GM18507 (cell line): ENCODE measurements at places on chromosomes 6 and 20.
A peak's percentile ranks its signal among the peaks of the same experiment; 100 is the strongest.

GRCh38 chr20:51442602-51443001, 99.9 kb downstream of the NFATC2 start:
- DNase-seq, result no peak

- no peak for DNase-seq
Observed at GRCh38 chr20:62524505-62524911, 48.7 kb upstream of the GATA5 start.

GRCh38 chr20:58753922-58754551, 61.4 kb downstream of the NPEPL1 start:
- no peak for DNase-seq

DNA sequence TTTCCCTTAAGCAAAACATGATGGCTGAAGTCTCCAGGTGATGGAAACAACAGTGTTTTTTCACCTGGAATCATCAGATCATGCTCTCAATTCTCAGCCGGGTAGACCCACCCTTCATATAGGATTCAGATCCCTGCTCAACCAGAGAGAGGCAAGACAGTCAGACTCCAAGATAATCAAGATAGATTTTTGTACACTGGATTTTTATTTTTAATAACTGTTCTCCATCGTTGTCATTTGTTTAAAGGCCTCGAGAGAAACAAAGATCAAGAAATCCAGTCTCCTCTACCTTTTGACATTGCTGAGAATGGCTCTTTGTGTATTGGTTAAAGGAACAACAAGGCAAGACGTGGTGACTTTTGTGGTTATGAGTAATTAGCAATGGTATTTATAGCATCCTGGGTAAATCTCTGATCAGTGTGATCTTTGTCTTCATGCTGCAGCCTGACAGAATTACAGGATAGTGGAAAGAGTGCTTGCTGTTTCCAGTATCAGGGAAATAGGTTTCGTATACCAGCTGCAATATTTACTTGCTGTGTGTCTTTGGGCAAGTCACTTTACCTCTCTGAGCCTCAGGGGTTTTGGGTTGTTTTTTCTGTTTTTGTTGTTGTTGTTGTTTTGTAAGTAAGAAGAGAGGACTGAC, 29.9 kb downstream of the ID4 start:
- no peak for DNase-seq

DNA sequence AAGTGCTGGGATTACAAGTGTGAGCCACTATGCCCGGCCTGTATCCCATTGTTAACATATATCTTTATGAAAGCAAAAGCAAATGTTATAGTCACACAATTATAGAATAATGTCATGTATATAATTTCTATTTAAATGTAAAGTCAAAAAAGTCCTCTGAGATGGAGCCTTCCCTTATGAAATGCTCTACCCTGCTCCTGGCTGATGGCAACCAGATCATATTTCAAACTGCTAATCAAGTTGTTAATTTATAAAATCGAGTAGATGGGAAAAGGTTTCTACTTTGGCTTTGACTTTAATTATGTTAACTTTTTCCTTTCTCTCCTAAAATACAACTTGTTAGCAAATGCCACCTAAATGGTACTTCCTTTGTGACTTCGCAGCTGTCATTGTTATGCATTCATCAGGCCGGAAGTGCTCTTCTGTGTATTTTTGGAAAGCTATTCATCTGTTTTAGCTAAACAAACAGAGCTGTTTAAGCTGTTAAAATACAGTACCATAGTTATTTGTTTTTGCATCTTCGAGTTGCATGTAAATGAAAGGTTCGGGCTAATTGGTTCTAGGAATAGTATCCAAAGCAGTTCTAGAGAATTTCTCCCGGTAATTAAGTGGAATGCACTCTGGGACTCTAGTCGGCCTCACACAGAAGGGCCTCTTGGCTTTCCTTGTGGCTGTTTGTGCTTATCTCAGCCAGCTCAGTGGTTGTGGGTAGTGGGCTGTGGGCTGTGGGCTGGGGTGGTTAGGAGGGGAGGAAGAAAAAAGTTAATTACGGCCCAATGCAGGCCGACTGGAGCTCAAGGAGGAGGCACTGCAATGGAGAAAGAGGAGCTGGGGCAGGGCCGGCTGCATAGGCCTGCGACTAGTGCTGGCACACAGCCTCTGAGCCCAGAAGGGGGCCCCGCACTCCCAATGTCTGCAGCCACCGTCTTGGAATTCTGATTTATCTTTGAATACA, 34.8 kb downstream of the SLC35D3 start:
- no peak for DNase-seq

GRCh38 chr20:16064989-16065707, 508.1 kb downstream of the KIF16B start:
- no peak for DNase-seq

DNA sequence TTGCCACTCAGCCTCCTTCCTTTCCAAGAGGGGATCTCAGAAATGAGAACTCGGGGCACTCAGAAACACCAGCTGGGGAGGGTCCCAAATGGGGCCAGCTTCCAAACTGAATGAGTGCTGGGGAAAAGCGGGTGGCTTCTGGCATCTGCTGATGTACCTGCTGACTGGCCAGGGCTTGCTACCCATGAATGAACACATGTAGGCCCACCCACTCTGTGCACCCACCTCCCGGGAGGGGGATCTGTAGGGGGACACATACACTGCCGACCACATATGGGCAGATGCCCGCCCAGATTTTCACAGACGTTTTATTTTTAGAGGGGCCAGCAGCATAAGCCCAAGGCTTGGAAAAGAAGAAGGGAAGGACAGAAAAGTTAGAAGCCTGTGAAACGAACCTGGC, 231.9 kb upstream of the RNF24 start:
- DNase-seq, result no peak

DNA sequence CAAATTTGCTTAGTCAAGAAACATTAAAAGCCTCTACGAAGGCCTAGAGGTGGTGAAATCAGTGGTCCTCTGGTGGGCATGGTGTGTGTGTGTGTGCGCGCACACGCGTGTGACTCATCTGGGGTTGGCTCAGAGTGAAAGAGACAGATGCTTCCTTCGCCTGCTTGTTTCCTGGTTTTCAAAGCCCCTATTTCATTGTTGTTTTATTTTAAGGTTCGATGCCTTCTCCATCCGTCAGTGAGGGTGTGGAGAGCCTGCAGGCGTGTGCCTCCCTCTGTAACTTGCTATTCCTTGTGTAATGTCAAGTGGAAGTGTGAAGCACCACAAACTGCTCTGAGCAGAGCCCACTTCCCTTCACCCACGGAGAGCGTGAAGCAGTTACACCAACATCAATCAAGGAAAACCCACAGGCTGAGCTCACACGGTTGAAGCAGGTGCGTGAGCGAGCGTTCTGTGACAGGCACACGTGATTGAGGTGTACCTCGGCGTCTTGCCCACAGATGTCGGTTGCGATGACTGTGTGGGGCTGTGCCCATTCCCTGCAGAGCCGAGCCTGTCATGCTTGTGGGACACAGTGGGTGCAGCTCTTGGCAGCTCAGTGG, 233.9 kb downstream of the PRL start:
- no peak for DNase-seq

DNA sequence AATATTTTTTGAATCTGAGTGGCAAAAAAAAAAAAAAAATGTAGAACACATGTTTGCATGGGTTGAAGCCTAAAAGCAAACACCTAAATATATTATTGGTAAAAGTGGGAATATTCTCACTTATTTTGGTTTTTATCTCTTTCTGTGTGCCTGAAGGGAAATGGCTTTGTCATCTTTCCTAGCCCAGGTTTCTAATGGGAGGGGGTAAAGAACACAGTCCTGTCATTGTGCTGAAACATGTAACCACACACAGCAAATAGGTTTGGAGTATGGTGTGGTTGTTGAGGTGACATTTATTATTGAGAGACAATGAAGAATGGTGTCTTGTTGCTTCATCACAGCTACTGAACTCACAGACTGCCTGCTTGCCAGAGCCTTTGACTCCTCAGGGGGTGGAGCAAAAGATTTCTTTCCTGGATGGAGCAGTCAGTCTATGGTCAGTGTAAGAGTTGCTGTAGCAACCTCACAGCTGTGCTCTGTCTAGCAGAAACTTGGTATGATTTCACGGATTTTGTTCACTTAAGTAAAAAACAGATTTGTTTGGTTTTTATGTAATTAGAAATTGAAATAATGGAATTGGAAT, 70.2 kb downstream of the CEP57L1 start:
- DNase-seq, result no peak

- no peak for DNase-seq
Observed at GRCh38 chr6:11288065-11288464, 55.6 kb upstream of the NEDD9 start.

DNA sequence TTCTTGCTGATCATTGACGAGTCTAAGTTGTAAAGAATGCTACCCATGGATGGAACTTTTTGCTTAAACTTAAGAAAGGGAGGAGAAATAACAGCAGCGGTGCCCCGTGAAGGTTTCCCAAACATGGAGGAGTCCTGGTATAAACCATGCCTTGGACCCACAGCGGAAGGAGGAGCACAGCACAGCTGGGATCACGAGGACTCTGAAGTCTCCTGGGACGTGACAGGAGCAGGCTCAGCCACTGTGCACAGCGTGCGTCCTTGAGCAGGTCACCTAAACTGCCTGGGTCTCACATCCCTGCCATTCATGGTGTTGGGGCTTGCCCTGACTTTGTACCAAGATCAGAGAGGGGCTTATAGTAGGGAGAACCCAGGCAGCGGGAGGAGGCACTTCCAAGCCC, 56.1 kb upstream of the UNC93A start:
- no peak for DNase-seq

DNA sequence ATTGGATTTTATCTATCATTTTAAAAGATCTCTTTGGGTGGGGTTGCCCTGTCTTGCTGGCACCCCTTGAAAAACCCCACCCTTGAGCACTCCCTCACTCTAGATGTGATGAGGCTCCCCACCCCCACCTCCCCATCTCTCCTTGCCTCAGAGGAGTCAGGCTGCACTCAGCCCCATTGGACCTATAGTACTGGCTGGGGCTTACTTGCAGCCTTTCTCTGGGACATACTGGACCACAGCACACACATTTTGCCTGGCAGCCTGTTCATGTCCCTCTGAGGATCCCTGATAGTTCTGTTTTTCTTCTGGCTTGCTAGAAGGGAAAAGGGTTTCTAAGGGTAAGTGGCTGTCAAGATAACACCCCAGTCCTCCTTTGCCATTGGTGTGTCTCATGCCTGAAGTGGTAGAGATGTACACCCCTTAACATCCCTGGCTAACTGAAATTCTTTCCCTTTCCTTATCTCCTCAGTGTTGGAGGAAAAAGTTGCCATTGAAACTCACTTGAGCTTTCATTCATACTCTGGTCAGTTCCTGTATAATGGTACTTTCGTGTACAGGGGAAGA, 553.4 kb upstream of the CITED2 start:
- no peak for DNase-seq

DNA sequence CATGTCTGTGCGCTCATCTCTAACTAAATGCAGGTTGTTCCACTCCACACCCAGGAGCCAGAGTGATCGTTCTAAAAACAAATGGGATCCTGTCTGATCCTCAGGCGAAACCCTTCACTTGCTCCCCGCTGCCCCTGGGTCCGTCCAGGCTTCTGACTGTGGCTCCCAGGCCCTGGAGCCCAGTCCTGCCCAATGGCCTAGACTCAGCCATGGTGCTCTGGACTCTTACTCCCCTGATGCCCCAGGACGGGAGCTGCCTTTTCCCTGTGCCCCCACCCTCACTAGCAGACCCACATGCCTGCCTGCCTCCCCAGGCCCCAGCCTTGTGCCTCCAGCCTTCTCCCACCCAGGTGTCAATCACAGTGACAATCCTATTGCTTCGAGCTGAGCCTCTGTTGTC, 256.7 kb downstream of the BMP7 start:
- no peak for DNase-seq

DNA sequence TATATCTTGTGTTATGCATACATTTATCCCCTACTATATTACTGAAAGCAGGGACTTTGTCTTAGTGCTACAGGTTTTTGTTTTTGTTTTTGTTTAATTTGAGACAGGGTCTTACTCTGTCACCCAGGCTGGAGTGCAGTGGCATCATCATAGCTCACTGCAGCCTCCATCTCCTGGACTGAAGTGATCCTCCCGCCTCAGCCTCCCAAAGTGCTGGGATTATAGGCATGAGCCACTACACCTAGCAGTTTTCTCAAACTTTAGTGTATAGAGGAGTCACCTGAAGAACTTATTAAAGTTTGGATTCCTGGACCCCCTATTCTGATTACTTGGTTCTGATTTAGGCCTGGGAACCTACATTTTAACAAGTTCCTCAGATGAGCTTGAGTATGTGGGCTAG, 51.9 kb downstream of the CBFA2T2 start:
- DNase-seq, result no peak

DNA sequence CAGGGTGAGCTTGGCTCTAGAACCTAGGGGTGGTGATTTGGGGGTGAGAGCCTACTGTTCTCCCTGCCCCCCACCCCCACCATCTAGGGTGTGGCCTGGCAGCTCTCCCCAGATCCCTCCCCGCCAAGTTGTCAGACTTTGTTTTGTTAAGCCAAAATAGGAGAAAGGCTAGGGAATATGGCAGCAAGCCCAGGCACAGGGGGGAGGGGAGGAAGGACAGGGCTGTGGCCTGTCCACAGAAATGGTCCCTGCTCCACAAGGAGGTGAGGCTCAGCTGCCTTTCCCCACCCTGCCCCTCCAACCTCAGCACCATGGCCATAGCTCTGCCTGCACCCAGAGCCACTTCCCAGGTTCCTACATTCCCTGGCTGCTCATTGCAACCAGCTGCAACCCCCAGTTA, 17.2 kb downstream of the SCUBE3 start:
- no peak for DNase-seq

GRCh38 chr6:53639520-53639919, 26.0 kb downstream of the KLHL31 start:
- no peak for DNase-seq

DNA sequence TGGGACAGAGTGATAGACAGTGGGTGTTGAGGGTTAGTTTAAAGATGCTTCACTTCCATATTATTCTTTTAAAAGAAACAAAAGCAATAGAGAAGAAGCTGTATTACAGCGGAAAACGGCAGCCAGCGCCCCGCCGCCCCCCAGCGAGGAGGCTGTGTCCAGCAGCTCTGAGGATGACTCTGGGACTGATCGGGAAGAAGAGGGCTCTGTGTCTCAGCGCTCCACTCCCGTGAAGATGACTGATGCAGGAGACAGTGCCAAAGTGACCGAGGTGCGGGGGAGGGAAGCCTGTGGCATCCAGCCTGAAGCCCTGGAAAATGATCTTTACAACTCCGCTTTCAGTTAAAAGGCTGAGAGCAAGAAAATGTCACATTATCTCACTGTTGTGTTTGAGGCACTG, 100.2 kb downstream of the FIG4 start:
- DNase-seq, result no peak

- DNase-seq, result peak; percentile 23
Observed at GRCh38 chr20:35883778-35884540, 70.3 kb downstream of the SCAND1 start.

DNA sequence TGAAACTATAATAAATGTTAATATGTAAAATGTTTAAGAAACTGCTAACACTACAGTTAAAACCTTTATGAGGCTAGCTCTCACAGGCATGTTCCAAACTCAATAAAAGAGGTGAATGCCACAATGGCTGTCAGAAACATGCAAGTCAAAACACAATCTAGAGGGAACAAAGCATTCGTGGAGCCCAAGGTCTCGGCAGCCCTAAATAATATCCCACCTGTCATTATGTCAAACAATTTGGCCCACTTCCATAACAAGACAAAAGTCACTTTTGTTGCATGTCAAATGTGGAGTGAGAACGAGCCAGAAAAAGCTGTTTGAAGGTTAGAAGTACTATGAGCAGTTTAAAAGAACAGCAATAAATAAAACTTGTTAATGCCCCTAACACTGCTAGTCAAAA, 181.9 kb downstream of the GMDS start:
- DNase-seq, result no peak

GRCh38 chr20:6866741-6867140, 99.3 kb downstream of the BMP2 start:
- DNase-seq, result no peak

- no peak for DNase-seq
Observed at GRCh38 chr20:21323640-21324039, 20.5 kb downstream of the XRN2 start.

GRCh38 chr6:90229331-90230010, 67.2 kb downstream of the BACH2 start:
- no peak for DNase-seq
